ENCODE measurements at places on chromosomes 6 and 20. TPM values are rescaled to one million over a fixed set of nuclear protein-coding genes. Genes with fewer than 3 reads are reported as not detected.

- peak; percentile 44 for DNase-seq
Observed at GRCh38 chr6:43368259-43369160, 937 bp downstream of the ZNF318 start.

DNA sequence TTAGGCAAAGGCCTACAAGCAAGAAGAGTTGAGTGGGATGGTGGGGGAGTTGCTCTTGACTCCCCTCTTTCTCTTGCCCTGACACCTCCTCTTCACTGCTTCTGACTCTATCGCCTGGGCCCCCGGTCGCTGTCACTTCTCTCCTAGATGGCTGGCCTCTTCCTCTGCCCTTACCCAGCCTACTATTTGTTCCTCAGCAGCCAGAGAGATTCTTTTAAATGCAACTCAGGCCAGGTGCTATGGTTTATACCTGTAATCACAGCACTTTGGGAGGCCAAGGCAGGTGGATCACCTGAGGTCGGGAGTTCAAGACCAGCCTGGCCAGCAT lies 4.3 kb upstream of the PDYN start:
- no peak for DNase-seq

Gene GTF2H4
- 8.3 TPM for total RNA-seq

DNA sequence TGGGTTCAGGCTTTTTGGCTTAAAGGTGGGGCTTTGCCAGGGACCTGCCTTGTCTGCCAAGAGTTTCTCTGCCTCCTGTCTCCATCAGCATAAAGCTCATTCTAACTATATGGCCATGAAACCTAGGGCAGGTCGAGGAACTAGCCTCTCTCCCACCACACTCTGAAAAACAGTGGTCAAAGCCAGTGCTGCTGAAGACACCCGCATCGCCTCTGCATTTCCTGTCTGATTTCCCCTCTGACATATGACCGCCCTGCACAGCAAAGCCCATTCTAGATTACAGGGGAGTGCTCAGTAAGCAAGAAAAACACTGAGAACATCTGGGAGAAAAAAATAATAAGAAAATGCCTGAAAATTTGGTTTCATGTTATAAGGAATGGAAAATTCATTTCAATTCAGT lies 573.6 kb downstream of the PRKN start:
- DNase-seq, result no peak

Gene GTSF1L
- total RNA-seq, result not detected

- DNase-seq, result no peak
Observed at GRCh38 chr6:7558781-7559180, 17.3 kb downstream of the DSP start.

- DNase-seq, result no peak
Observed at GRCh38 chr20:3071610-3072529, at the start of gene OXT. Gene OXT, plus strand, starts transcription at chr20:3071620. Its CDS starts 36 bp downstream, at chr20:3071656.

DNA sequence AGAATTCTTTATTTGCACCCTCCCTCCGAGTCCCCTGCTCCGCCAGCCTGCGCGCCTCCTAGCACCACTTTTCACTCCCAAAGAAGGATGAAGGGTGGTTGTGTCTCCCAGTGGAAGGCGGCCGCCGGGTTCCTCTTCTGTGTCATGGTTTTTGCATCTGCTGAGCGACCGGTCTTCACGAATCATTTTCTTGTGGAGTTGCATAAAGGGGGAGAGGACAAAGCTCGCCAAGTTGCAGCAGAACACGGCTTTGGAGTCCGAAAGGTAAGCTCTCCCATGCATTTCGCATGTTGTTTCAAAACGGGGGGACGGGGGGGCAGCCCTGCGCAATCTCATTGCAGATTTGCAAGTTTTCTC lies 357 bp downstream of the PCSK2 start:
- no peak for DNase-seq

GRCh38 chr6:56539527-56540105 lies 103.1 kb downstream of the DST start:
- no peak for DNase-seq

DNA sequence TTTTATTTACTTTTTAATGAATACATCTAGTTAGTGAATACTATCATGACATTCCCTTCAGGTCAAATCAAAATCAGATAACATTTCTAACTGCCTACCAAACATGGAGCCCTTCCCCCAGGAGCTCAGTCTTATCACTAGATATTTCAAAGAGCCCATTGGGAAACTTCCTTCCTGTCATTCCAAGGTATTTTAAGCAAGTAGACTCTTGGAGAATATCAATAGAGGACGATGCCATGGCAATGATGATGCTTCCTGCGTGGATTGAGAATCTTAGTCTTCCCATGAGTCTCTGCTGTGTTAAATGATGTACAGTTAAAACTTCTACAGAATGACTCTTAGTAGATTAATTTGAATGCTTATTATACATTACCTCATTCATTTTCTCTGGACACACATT lies 384.9 kb downstream of the CENPW start:
- peak; percentile 8 for DNase-seq

Gene RUNX2
- not detected for total RNA-seq

DNA sequence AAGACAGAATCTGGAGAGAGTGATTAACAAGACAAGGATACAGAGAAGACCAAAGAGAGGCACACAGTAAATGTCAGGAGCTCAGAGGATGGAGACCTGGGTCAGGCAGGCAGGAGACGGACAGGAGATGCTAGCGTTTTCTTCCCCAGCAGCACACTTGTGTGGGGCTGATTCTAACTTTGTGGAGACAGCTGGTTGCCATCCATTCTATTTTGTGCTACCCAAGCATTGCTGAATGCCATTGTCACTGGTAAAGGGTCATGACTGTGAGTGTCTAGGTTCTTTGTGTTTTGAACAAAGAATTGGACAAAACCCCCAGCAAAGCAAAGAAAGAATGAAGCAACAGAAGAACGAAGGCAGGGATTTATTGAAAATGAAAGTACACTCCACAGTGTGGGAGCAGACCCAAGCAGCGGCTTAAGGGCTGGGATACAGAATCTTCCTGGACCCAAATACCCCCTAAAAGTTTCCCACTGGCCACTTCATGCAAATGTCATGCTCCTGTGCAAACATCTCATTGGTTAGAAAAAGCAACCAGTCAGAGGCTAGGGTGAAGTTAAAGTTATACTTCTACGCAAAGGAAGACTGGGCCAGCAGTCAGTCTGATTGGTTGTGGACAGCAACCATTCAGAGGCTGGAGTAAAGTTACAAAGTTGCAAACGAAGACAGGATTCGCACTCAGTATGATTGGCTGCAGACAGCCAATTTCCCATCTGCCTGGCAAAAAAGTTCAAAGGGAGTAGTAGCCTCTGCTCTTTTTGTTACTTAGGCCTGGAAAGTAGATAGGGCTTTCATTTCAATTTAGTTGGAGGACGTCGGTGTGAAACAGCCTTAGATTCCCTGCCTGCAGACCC lies 17.5 kb downstream of the PTK7 start:
- no peak for DNase-seq

GRCh38 chr20:61941721-61942405 lies 123.8 kb downstream of the TAF4 start:
- no peak for DNase-seq

DNA sequence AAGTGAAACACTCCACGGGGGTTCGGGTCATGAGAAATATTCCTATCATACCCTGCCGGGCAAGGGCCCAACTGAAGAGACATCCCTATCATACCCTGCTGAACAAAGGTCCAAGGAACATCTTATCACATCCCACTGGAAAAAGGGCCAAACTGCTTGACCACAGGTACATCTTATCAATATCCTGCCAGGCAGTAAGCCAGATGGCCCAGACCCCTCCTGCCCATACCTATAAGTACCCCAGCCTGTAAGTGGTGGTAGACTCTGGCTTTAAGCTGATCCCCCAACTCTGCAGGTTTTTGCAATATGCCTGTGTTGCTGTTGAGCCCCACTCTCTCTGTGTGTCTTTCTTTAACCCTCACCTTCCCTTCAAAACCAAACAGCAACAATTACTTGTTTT lies 51.6 kb downstream of the ZNF334 start:
- DNase-seq, result no peak

DNA sequence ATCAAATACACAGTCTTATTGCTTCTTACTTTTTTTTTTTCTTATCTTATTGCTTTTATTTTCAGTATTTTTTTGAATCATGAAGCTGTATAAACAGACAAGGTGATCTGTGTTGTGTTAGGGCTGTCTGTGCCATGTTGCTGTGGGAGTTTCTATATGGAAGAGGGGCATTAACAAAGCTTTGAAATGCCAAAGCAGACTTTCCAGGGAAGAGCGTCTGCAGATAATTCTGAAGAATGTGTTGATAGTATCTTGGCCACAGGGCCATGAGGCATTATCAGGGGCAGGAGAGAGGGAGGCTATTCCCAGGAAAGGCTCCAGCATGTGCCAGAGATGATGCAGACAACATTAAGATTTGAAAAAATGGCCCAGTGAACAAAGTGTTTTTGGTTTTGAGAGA lies 354.5 kb downstream of the UTRN start:
- DNase-seq, result no peak

DNA sequence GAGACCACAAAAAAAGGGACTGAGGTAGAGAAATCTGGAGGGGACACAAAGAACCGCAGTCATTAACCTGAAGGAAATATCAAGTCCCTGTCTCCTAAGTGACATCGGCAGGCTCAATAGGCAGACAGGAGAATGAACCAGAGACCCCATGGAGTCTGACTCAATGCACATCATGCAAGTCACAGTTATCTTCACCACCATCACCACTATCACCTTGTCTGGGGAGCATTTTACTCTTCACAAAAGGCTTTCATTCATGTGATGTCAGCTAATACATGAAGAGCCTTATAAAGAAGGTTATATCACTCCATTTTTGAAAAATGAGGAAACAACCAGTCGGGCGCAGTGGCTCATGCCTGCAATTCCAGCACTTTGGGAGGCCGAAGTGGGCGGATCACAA lies 4.4 kb downstream of the TAP1 start:
- no peak for DNase-seq

Gene COL11A2
- under 0.01 TPM for total RNA-seq

DNA sequence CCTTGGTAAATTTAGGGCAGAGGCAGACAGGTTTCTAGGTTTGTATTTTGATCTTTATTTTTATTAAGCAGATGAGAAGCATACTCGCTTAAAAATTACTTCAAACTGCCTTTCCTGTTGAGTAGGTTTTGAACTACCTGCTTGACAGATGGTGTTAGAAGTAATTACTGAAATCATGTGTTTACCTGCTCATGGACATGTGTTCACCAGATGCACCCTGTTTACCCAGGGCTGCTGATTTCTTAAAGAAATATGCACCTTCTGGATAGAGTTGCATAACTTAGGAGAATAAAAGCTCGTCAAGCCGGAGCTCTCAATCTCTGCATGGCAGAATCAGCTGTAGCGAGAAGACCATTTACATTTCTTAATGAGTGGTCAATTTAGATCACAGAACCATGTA lies 165.1 kb downstream of the CDKAL1 start:
- no peak for DNase-seq

GRCh38 chr20:50172347-50173013 lies 18.1 kb upstream of the CEBPB start:
- peak; percentile 71 for DNase-seq

GRCh38 chr6:169702840-169703246 lies 917 bp downstream of the C6orf120 start:
- DNase-seq, result no peak

GRCh38 chr6:23953976-23954375 lies 172.0 kb upstream of the NRSN1 start:
- DNase-seq, result no peak

DNA sequence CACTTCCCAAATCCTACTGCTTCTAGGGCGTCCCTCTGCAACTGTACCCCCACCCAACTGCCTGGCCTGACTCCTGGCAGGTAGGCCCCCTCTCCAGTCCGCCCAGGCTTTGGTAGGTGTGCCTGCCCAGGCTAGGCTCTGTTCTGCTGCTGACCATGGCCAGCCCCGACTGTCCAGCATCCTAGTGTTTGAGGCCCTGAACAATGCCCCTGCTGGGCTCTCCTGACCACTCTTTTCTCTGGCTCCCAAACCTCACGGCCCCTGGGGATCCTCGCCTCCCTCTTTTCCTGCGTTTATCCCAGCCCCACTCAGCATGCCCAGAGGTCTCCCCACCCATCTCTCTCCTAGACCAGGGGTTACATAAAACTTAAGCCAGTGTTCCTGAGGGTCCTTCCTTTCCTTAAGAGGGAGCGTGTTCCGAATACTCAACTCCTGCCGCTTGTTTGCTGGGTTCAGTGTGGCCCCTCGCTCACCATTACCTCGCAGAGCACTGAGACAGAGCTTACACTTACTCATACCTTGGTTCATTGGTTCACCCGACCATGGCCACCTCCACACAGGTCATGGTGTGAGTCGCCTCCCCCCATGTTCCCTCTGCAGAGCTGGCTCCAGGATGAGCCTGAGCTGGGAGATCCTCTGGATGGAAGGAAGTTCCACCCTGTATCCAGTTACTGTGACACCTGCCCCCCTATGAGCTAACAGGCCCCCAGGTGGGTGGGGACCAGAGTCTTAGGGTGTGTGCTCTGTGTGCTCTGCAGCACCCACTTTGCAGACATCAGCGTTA lies 21.0 kb upstream of the MYT1 start:
- DNase-seq, result no peak

- DNase-seq, result no peak
Observed at GRCh38 chr6:41654698-41655151, 16.5 kb downstream of the MDFI start.

- DNase-seq, result no peak
Observed at GRCh38 chr20:64211874-64212658, 43.5 kb upstream of the PCMTD2 start.

GRCh38 chr20:61135968-61136367 lies 116.1 kb upstream of the CDH4 start:
- no peak for DNase-seq

Gene MBOAT1
- 8.1 TPM for total RNA-seq

Gene PRRT1
- 0.20 TPM for total RNA-seq

- DNase-seq, result no peak
Observed at GRCh38 chr6:126086560-126086959, 100.2 kb downstream of the TRMT11 start.

- no peak for DNase-seq
Observed at GRCh38 chr6:43842231-43842794, 72.3 kb downstream of the VEGFA start.

GRCh38 chr6:105769987-105770386 lies 316.1 kb upstream of the PRDM1 start:
- DNase-seq, result no peak

GRCh38 chr20:37567331-37567665 lies 39.6 kb upstream of the BLCAP start:
- no peak for DNase-seq

All from lung microvascular endothelial cell (primary cell).